ENCODE measurements at places on chromosomes 6 and 20.
A peak's percentile ranks its signal among the peaks of the same experiment; 100 is the strongest.

- peak; percentile 68 for DNase-seq
These were observed 60.1 kb upstream of the LRRC1 start for GRCh38 chr6:53734473-53735299.

- no peak for DNase-seq
These were observed 414.1 kb downstream of the CDH26 start for GRCh38 chr20:60372275-60372674.

DNA sequence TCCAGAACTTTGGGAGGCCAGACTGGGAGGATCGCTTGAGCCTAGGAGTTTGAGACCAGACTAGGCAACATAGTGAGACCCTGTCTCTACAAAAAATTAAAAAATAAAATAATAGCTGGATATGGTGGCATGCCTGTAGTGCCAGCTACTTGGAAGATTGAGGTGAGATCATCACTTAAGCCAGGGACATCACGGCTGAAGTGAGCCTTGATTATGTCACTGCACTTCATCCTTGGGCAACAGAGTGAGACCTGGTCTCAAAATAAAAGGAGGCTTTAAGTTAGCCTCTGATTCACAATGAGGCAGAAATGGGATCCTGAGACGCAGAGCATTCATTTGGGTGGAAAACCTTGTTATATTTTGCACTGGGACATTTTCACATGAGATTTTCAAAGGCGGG is 57.0 kb downstream of the TULP4 start:
- DNase-seq: no peak

DNA sequence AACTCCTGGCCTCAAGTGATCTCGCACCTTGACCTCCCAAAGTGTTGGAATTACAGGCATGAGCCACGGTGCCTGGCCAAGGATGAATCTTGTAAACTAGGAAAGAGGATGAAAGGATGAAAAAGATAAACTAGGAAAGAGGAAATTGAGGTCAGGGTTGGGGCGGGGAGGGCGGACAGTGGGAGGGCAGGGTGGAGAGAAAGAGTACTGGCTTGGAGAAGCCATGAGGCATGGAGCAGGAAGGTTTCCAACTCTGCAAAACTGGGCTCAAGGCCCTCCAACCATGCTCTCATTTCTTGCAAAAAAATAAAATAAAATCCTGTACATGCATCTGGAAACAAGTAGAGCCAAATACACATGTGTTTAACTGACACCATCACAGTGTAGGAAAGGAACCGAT is 256.6 kb upstream of the SGK1 start:
- no peak for DNase-seq

- no peak for DNase-seq
These were observed 5.1 kb upstream of the IYD start for GRCh38 chr6:150363733-150364132.

DNA sequence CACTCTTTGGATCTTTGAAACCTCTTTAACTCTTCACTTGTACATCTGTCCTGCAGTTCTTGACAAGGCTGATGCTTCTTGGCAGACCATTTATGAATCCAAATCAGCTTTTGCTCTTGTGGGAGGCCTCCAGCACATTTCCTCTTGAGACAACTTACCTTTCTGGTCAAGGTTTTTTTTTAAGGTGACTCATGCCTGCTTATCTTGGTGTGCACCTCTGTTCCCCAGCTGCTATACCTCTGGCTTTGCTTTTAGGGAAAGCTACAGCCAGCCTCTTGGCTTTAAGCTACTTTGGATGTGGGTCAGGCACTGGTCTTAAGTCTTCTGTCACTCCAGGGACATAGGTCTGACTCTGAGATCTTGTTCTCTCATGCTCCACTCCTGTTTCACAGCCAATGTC is 106.5 kb downstream of the PHF3 start:
- no peak for DNase-seq

DNA sequence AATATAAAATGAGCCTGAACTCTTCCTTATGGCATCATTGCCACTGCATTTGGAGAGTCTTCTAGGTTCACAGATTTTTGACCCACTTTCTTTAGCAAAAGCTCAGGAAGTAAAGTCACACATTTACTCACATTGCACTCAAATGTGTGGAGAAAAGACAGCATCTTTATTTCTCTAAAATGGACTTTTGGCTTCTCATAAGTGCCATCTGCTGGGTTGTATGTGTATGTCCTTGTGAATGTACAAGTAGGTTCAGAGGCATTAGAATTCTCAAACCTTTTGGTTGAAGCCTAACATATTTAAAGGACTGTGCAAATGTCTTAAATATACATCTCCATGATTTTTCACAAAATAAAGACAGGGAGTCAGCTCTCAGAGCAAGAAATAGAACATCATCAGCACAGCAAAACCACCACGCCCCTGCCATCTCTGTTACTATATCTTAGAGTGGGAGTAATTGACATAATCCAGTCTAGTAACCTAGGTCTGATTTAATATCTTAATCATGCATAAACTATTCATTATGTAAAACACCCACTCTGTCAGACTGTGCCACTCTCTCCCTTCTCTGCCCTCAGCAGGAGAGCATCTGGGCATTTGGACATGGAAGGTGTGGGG is 42.2 kb upstream of the SPTLC3 start:
- DNase-seq: no peak

GRCh38 chr20:62628691-62629090 is 13.6 kb upstream of the SLCO4A1 start:
- no peak for DNase-seq

- DNase-seq: peak; percentile 96
These were observed 951 bp downstream of the NRSN2 start for GRCh38 chr20:347640-348484.

DNA sequence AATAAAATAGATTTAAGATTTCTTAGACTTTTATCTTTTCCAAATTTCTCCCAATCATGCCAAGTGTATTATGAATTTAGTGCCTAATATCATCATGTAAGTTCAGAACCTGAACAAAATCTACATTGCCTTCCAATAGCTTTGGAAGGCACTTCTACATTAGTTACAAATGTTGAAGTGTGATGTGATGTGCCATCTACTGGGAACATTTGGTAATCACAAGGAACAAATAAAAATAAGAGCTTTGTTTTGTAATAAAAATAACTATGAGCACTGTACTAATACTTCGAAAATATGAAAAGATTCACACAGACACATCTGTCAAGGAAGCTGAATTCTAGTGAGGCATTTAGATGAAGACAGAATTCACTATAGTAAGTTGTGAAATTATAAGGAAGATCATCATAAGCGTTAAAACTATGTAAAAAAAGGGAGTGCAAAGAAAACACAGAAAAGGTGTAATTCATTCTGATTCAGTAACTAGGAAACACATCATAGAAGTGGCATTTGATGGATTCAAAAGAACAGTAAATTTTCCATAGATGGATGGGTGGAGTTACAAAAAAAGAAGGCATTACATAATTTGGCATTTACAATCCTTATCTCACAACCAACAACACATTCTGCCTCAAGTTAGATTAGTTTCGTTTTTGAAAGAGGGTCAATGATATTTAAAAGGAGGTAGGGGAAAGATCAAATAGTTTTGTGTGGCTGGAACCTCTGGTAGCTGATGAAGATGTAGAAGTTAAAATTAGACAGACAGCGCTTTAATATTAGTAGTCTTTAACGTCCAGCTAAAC is 161.0 kb downstream of the ASCC3 start:
- DNase-seq: no peak

GRCh38 chr6:16105854-16106253 is 23.0 kb upstream of the MYLIP start:
- DNase-seq: no peak

DNA sequence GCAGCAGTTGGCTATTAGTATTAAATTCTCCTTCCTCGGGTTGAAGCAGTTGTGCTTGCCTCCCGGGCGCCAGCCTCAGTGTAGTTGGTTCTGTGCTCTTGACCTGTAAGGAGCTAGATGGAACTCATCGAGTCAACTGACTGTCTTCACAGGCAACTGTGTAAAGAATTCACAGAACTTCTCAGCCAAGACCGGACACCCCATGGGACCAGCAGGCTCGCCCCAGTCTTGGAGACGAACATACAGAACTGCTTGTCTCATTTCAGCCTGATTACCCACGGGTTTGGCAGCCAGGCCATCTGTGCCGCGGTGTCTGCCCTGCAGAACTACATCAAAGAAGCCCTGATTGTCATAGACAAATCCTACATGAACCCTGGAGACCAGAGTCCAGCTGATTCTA is 8.5 kb downstream of the TFAP2C start:
- DNase-seq: no peak

- no peak for DNase-seq
These were observed 329.3 kb downstream of the QKI start for GRCh38 chr6:163743796-163744195.

GRCh38 chr6:159874435-159874834 is 16.4 kb upstream of the MAS1 start:
- no peak for DNase-seq

- no peak for DNase-seq
These were observed 178.2 kb upstream of the HEY2 start for GRCh38 chr6:125571207-125571755.

GRCh38 chr6:5260111-5260620 is 584 bp downstream of the LYRM4 start:
- peak; percentile 62 for DNase-seq

DNA sequence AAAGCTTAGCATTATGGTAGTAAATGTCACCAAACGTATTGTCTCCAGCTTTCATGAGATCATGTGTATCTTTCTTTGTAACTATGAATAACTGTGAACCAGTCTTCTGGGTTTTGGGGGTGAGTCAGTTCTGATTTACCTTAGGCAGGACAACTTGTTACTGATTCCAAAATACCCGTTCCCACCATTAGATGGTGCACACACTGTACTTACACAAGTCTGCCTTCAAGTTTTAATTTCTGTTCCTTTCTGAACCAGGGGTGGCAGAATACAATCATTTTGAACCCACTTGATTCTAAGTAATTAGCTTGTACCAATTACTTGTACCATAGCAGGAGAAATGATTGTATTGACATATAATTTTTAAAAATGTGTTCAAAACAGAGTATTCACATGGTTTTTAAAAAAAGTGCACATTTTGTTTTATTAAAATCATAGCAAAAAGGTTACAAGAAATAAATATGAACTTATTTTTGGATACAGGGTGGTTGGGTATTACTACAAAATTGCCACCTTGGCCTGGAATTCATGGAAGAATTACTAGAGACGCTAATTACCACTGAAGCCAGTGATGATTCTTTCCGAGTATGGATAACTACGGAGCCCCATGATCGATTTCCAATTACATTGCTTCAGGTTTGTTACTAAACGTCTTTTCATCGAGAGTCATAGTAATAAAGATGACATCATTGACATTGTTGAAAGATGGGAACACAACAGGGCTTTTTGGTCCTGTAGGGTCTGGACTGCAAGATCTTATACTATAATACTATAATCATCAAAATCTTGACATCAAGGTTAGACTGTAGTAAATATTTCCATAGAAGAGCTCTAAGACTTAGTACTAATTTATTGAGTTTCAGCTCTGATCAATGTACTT is 75.2 kb upstream of the GLP1R start:
- DNase-seq: peak; percentile 23

GRCh38 chr6:156557251-156557910 is 219.8 kb upstream of the ARID1B start:
- peak; percentile 50 for DNase-seq

GRCh38 chr6:163635315-163635714 is 220.8 kb downstream of the QKI start:
- DNase-seq: no peak

GRCh38 chr6:151443911-151444621 is 7.9 kb downstream of the RMND1 start:
- DNase-seq: no peak

- no peak for DNase-seq
These were observed 130.4 kb upstream of the TRAF3IP2 start for GRCh38 chr6:111736005-111736608.

DNA sequence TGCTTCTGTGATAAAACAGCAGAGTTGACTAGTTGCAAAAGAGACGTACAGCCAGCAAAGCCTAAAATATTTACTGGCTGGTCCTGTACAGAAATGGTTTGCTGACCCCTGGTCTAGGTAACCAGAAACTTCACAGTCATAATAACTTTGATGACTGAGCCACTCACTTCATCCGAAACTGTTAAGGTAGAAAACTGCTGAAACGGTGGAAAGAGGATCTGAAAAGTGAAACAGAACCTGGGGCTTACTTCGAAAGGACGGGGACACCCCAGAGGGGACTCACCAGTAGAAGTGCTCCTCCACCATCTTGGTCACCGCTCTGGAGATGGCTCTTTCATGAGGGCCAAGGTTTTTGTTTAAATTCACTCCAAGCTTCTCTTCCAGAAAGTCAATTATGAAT is 16.4 kb downstream of the FAXC start:
- no peak for DNase-seq

GRCh38 chr6:156351346-156351966 is 425.7 kb upstream of the ARID1B start:
- no peak for DNase-seq

DNA sequence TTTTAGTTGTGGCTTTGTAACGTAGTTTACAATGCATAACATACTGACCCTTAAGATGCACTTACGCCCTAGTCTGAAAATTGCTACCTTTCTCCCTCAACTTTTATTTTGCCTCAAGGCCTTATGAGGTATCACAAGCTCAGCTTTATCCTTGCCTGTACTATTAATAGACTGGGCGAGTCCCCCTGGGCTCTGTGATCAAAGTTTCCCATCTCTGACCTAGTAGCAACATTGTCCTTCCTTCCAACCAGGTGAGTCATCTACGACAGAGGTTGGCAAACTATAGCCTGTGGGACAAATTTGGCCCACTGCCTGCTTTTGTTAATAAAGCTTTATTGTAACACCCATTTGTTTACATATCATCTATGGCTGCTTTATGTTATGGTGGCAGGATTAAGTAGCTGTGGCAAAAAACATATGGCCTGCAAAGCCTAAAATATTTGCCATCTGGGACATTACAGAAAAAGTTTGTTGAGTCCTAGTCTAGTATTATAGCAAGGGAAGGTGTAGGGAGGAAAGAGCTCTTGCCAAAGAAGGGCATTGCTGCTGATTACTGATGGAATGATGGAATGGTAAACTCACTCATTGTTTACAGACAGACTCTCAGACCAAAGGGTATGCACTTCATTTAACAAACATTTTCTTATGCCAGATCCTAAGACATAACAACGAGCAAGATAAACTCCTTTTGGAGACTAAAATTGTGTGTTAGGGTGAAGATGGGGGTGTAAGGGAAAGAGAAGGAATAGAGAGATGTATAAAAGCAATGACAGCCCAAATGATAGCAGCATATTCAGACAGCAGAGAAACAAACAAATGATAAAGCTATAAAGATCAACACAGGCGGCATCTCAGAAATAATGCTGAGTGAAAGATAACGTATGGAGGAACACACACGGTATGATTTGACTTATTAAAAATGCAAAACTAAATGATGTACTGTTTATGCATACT is 74.2 kb downstream of the SLC22A23 start:
- peak; percentile 38 for DNase-seq

GRCh38 chr6:12386816-12387215 is 96.7 kb downstream of the EDN1 start:
- DNase-seq: no peak

DNA sequence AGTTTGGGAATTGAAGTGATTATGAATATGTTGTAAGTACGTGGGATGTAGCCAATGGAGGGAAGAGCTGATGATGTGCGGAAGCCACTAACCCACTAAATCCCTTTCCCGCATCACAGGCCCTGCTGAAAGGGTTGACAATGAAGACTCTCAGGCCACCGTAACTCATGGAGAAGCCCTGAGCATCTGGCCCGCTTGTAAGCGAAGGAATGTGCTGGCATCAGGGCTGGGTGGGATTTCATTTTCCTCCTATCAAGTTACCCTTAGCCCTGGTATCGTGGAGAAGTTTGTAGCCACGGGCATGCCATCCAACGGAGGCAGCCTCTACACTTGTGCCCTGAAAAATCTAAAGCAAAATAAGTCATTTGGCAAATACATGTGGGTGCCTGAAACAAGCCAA is 355.0 kb downstream of the CDH26 start:
- no peak for DNase-seq

Data from H54 (cell line).